T-helper 22 cell (primary cell): ENCODE measurements at places on chromosomes 6 and 20.

DNA sequence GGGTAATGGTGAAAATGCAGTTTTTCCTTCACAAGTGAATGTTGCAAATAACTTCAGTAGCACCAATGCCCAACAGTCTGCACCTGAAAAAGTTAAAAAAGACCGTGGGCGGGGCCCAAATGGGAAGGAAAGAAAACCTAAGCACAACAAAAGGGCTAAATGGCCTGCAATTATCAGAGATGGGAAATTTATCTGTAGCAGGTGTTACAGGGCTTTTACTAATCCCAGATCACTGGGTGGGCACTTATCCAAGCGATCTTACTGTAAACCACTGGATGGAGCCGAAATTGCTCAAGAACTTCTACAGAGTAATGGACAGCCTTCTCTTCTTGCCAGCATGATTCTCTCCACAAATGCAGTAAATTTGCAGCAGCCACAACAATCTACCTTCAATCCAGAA, 64.8 kb upstream of the SMIM8 start:
- no peak for DNase-seq

- no peak for DNase-seq
Observed at GRCh38 chr6:7566617-7567173, 23.3 kb upstream of the SNRNP48 start.

- no peak for DNase-seq
Observed at GRCh38 chr20:10492065-10492464, 57.0 kb downstream of the SLX4IP start.

DNA sequence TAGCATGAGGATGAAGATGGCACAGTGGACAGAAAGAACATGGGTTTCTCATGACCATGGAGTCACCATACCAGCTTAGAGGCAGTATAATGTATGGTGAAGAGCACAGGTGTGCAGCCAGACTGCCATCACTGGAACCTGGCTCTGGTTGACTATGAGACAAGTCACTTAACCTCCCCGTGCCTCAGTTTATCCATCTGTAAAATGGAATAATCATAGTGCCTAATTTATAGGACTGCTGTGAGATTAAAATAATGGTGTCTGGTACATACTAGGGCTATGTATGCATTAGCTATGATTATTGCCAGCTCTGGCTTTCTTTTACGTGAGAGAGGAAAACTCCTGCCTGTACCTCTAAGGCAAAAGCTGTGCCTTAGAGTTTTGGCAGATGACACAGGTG, 19.4 kb downstream of the SLC35B3 start:
- no peak for DNase-seq

- no peak for DNase-seq
Observed at GRCh38 chr20:43844778-43845614, 69.7 kb upstream of the TOX2 start.

GRCh38 chr6:165819394-165819793, 156.4 kb upstream of the PDE10A start:
- DNase-seq = no peak

DNA sequence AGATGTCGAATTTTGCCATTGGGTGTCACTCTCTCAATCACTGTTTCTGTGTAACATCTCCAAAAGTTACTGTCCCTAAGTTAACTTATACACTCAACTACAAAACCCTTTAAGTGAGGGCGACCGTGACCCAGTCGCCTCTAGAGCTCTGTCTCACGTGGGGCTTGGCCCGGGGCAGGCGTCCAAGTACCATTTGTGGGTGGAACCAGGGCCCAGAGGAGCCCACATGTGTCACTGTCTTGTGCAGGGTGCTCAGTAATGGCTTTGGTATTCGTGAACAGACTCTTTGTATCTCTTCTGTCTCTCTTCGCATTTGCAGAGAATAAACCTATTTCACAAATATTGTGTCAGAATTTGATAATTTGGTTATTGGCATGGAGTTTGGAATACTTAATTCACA, 109.9 kb upstream of the THBS2 start:
- no peak for DNase-seq

- no peak for DNase-seq
Observed at GRCh38 chr20:37775200-37775599, 81.4 kb downstream of the CTNNBL1 start.

- no peak for DNase-seq
Observed at GRCh38 chr6:143804835-143805239, 38.3 kb upstream of the LTV1 start.

DNA sequence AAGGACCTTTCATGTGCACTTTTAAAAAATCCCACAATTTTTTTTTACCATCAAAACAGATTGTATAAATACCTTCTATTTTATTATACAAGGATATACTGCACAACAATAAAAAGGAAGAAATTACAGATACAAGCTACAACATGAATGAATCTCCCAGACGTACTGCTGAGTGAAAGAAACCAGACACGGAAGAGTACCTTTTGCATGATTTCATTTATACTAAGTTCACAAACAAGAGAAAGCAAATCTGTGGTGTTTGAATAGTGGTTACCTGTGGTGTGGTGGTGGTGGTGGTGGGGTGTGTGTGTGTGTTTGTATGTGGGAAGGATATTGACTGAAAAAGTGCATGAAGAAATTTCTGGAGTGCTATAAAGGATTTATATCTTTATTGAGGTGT, 6.8 kb upstream of the PLCB4 start:
- DNase-seq = no peak

DNA sequence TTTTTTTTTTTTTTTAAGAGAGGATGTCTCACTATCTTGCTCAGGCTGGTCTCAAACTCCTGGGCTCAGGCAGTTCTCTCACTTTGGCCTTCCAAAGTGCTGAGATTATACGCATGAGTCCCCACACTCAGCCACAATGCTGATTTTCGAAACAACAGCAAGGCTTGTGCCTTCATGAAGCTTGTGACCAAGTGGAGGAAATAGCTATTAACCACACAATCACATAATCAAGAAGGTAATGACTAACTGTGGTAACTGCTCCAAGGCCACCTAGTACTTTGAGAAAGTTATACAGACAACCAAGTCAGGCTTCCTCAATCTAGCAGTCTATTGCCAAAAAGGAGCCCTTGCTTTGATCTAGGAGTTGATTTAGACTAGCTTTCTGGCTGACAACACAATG, 46.3 kb downstream of the SOD2 start:
- DNase-seq = no peak

DNA sequence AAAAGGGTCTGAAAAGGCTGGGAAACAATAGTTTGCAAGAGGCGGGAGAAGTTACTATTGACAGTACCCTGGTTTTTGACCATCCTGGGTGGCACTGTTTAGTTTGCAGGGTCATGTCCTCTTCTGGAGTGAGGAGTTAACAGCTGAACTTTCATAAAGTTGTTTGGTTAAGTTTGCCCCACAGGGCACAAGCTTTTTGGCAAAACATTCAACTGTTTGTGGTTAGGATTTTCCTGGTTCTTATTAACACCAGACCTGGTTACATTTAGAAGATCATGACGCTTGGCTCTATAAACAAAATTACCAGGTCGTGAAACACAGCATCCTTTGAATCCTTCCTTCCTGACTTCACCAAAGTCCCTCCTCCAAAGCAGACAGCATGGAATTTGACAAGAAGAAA, 106.1 kb downstream of the RIN2 start:
- no peak for DNase-seq

- DNase-seq = no peak
Observed at GRCh38 chr20:22312744-22313346, 271.5 kb downstream of the FOXA2 start.

DNA sequence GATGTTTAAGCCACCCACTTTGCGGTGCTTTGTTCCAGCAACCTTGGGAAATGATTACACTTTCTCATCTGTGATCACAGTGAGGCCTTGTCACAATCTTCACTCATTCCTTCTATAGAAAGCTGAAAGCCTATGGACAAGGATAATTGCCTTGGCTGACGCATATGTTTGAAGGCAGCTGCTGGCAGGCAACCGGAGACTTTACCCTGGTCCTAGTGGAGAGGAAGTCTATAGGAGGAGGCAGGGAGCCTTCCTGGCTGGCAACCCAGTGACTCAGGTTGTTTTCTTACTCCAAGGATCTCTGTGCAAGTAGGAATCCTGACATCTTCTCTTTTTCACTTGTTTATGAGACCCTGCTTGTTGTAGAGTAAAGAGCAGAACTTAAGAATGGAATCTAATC, 34.1 kb upstream of the ESR1 start:
- DNase-seq = no peak

DNA sequence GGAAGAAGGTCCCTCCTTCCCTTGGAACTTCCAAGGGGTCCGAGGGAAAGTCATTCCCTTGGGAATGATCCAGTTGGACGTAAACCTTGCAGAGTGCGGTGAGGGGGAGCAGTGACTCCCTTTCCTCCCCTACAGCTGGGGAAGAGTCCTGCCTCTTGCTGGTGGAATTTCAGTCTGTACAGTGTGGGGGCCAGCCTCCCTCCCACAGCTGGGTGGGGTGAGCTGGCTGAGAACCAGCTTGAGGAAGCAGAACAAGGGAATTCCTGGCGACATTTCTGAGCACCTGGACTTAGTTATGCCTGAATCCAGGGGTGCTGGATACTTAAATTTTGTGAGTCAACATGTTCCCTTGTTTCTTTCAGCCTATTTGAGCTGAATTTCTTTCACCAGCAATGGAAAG, 152.0 kb downstream of the ANKRD60 start:
- no peak for DNase-seq

DNA sequence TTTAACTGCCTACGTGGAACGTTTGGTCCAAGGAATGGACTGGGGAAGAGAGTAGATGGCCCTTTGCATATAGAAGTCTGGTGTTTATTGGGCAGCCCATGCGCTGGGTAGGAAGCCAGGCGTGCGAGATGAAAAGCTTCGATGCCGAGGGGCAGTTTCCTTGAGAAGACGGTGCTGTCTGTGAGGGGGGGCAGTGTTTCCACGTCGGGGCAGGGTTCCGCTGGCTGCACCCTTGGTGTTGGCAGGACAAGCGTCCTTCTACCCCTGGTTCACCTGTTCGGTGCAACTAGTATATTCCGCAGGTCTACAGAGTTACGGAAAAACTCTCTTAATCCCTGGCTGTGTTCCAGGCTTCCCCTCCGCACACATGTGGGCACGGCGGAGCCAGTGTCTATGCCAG, 88.2 kb downstream of the SMOC2 start:
- no peak for DNase-seq
